Mesenchymal stem cell (in vitro differentiated cells and primary cell): ENCODE measurements at places on chromosomes 6 and 20.

DNA sequence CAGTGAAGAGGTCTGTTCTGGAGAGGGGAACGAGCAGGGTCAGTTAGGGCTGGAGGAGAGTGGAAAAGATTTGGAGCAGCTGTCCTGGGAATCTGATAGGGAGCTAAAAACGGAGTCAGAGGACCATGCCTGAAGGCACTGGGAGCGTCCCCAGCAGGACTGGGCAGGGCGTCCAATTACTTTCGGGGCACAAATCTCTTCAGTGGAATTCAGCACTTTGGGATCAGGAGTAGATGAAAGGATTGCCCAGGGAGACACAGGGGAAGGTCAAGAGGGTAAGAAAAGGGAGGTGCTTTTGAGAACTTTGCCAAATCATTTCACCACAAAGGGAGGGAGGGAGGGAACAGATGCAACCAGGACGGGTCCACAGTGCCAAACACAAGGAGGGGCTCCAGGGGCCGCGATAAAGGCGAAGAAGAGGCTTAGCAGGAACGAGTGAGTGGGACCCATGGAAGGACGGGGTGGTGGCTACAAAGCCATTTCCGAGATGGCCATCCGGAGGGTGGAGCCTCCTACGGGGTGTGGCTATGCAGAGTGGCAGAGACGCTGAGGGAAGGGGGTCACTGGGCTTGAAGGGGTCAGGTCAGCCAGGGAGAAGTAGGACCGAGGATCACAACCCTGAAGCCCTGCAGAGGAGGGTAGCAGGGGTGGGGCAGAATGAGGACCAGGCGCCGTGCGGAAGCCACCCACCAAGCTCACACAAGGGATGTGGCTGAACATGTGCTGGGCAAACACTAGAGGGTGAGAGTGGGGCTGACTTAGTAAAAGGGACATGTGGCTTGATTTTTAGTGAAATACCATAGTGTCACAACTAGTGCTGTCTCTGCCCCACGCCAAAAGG is 180.0 kb upstream of the RREB1 start:
- no peak for DNase-seq

- no peak for DNase-seq
Observed at GRCh38 chr6:126660376-126660775, 320.5 kb downstream of the CENPW start.

DNA sequence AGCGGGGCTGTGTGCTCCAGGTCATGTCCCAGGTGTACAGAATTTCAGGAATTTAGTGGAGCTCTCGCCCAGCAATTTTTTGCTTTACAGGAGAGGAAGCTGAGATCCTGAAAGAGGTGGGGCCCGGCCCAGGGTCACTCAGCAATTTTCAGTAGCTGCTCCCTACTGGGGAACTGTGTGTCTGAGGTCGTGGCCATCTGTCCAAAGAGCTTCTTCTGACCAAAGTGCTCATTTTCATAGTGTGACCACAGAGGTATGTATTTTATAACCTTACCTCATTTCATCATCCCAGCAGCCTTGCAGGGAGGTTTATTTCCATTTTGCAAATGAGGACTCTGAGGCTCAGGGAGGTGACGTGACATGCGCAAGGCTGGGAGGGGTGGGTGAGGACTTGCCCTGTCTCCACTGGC is 46.3 kb downstream of the FAM209B start:
- DNase-seq: no peak

DNA sequence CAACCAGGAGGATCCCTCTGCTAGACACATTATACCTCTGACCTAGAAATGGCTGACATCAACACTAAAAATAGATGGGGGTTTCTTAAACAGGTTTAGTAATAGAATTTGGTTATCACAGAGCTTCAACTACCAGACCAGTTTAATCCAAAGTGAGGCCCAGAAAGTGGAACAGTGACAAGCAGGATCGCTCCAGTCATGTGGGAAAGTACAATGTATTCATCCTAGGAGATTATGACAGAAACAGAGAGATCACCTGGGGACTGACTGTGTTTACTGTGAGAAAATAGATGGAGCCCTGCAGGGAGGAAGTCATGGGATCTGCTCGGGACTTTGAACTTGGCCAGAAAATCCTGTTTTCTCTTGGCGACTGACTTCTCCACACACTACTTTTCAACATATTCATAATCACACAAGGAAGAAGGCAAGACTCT is 238.7 kb upstream of the SOX4 start:
- no peak for DNase-seq

DNA sequence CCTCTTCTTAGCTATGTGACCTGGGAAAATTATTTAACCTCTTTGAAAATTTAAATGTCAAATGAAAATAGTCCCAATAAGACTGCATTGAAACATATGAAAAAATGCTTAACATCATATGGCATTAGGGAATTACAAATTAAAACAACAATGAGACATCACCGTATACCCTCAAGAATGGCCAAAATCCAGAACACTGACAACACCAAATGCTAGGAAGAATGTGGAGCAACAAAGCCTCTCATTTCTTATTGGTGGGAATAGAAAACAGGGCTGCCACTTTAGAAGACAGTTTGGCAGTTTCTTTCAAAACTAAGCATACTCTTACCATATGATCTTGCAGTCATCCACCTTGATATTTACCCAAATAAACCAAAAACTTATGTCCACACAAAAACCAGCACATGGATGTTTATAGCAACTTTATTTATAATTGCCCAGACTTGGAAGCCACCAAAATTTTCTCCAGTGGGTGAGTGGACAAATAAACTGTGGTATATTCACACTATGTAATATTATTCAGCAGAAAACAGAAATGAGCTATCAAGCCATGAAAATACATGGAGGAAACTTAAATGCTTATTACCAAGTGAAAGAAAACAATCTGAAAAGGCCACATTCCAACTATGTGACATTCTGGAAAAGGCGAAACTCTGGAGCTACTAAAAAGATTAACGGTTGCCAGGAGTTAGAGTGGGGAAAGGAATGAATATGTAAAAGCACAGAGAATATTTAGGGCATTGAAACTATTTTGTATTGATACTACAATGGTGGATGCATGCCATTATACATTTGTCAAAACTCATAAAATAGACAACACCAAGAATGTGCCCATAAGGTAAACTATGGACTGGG is 459.9 kb downstream of the GRIK2 start:
- no peak for DNase-seq

DNA sequence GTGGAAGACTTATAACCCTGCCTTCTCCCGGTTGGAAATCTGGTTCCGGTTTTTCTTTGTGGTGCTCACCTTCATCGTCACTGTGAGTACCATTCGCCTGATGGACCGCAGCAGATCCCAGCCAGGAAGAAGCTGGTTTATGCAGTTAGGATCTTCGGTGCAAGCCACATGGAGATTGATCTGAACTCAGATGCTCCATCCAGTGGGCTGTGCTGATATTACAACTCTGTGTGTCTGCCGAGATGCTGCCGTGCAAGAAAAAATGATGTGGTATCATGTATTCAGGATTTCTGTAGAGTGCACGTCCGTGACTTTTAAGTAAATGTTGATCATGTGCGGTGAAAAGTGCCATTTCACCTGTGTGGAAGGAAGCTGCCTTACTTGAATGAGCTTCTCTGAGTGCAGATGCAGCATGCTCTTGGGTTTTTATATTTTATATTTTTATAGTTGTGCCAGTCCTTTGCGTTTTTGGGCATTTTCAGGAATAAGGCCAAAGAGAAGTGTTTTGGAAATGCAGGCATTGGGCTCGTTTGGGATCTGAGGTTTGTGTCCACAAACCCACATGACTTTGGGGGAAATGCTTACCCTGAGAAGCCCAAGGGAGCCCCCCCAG is 39.2 kb downstream of the DYNLT1 start:
- peak; percentile 80 for DNase-seq

GRCh38 chr6:110823146-110823545 is 7.9 kb upstream of the CDK19 start:
- peak; percentile 16 for DNase-seq

DNA sequence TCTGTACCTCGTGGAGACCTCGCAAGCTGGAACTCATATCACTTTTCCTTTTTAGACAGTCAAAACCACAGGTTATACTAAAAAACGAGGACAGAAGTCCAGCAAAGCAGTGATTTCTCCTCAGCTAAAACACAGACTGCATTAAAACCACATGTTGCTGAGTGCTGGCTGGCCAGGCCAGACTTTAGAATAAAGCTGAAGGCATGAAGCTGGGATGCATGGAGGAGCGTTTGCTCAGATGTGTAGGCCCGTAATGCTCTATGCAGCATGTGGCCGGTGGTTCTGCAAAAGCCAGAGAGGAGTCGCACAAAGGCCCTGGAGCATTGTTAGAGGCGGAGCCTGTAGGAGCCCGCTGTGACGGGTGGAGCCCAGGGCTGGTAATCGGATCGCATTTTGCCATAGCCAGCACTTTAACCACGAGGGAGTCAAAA is 83.6 kb downstream of the SMOC2 start:
- no peak for DNase-seq

- peak; percentile 5 for DNase-seq
Observed at GRCh38 chr20:18056174-18057100, 1.3 kb downstream of the OVOL2 start.

GRCh38 chr6:166553563-166554271 is 32.8 kb downstream of the RAMACL start:
- DNase-seq: peak; percentile 78

GRCh38 chr6:132750455-132751248 is 7.1 kb downstream of the VNN2 start:
- no peak for DNase-seq

DNA sequence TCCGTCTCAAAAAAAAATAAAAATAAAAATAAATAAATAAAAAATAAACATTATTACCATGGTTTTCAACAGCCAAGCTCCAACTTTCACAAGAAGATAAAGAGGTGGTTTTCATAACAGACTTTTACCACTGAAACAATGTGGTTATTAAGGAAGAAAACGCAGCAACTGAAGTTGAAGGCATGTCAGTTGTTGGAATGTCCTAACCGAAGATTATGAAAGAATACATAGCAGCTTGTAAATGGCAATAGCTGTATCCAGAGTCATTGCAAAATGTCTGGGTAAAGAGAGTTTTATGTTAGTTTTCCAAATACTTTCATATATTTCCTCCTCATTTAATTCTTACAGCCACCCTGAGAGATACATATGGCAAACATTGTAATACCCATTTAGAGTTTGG is 161.6 kb upstream of the MARCKS start:
- peak; percentile 74 for DNase-seq

- no peak for DNase-seq
Observed at GRCh38 chr6:144278659-144279314, 6.3 kb upstream of the UTRN start.

DNA sequence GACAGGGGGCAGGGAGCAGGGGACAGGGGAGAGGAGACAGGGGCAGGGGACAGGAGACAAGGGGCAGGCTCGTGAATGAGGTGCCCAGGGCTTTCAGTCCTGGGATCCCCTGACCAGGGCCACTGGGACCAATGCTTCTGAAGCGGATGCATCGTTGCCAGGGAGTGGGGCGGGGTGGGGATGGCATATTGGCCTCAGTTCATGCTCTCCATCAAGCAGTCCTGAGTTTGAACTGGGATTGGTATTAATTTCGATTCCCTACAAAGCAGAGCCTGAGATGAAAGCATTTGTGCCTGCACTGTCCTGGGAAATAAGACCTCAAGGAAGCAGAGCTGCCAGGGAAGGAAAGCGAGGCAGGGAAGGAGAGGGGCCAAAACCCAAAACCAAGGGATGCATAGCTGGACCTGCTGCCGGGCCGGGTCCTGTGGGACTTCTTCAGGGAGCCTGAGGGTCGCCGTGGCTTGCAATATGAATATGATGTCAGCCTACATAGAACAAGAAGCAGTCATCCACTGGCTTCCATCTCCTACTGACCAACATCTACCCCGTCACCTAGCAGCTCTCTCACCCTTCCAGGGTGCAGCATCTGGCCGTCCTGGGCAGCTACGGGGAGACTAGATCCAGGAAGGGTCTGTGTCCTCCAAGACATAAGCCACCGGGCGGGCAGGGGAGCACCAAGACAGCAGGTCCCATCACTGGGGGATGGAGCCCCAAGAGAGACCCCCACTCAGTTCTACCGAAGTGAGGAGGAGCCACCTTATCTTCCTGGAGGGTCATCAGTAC is 233.3 kb downstream of the SYNDIG1 start:
- DNase-seq: no peak

DNA sequence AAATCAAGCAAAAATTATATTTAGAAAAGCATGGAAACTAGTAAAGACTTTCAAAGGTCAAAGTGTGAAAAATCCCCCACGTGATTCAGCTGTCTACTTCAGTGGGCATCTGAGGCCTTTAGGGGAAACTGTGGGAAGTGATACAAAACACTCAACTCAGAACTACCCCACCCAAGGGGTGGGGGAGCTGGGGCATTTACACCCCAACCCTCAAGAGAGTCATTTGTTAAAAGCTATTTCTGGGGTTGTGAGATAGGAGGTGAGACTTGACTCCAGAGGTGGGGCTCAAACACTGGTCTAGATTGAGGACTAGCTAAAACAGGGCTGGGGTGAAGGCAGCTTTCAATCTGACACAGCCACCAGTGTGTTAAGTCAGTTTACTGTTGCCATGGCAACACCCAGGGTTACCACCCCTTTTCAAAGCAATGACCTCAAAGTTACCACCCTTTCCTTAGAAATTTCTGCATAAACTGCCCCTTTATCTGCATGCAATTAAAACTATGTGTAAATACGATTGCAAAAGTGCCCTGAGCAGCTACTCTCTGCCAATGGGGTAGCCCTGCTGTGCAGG is 9.9 kb upstream of the GTSF1L start:
- DNase-seq: peak; percentile 67

- peak; percentile 18 for DNase-seq
Observed at GRCh38 chr6:116975600-116975999, 98.6 kb downstream of the RFX6 start.

GRCh38 chr6:75115481-75115880 is 90.4 kb downstream of the COL12A1 start:
- DNase-seq: no peak

DNA sequence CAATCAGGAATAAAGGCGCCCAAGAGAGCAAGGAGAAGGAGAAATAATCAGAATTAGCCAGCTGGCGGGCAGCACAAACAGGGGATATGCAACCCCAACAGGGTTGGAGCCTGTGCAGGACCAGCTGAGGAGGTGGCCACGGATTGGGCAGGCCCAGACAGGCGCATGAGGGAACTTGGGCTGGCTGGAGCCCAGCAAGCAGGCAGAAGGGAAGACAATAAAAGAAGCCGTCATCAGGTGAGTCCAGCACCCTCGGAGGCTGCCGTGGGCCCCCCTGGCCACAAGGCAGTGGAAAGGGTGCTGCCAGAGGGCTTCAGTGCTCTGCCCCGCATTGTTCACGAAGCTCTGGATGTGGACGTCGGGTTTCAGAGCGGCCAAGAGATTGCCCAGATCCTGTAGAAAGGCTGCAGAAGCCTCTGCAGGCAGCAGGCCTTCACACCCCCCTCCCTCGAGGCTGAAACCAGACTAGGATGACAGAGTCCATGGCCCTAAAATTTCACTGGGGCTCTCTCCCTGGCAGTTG is 28.4 kb upstream of the MAFB start:
- no peak for DNase-seq

- DNase-seq: peak; percentile 54
Observed at GRCh38 chr6:131660195-131660594, 23.1 kb downstream of the ENPP3 start.

GRCh38 chr6:72938104-72938503 is 287.2 kb downstream of the KHDC1L start:
- DNase-seq: no peak
